Vagina (tissue), 2 donors: ENCODE measurements at places on chromosomes 2 and 18. TPM values are rescaled to one million over a fixed set of nuclear protein-coding genes. Genes with fewer than 3 reads are reported as not detected.

Gene SMYD1
- not detected for total RNA-seq

Gene DCDC2C
- not detected for total RNA-seq

Gene RAX
- not detected for total RNA-seq

Gene AAMP
- 106 TPM for total RNA-seq

Gene KCNS3
- total RNA-seq, result 20.1 TPM

Gene WNT10A
- total RNA-seq, result 2.5 TPM

Gene CTAGE1
- not detected for total RNA-seq

Gene LOXHD1
- not detected for total RNA-seq

Gene CTNNA2
- 2.9 TPM for total RNA-seq

Gene PLCL1
- 6.6 TPM for total RNA-seq

Gene PLCD4
- 12.0 TPM for total RNA-seq

Gene SMC6
- 33.6 TPM for total RNA-seq
